ENCODE measurements at places on chromosomes 7 and 10.

DNA sequence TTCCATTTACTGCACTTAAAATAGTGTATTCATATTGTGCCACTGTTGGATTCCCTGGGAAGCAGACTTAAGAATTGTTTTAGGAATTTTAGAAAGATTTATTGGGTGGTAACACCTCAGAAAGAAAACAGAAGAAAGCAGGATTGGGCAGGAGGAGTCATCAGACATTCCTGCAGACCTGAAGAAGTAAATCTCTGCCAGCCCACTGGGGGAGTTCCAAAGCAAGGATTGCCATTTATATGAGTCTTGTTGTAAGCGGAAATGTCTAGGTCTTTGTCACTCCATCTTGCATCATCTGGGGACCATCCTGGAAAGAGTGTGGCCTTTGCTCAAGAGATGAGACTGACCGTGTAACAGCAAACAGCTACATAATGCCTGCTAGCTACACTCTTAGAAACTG is 947.6 kb upstream of the POT1 start:
- no peak for DNase-seq

DNA sequence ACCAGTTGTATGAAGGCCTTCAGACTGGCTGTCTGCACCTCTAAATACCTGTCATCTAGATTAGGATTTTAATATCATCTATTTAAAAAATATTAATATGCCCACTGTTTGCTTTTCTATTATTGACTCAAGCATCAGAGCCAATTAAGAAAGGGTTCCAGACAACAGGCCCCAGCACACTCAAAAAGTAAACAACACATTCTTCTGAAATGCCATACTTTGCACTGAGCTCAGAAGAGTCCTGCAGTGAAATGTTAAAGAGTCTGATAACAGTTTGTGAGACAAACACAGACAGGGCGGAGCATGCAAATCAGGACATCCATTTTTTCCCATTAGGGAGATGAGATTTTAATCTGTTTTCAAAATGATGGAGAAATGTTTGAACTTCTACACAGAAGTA is 45.9 kb upstream of the KLF6 start:
- no peak for DNase-seq

DNA sequence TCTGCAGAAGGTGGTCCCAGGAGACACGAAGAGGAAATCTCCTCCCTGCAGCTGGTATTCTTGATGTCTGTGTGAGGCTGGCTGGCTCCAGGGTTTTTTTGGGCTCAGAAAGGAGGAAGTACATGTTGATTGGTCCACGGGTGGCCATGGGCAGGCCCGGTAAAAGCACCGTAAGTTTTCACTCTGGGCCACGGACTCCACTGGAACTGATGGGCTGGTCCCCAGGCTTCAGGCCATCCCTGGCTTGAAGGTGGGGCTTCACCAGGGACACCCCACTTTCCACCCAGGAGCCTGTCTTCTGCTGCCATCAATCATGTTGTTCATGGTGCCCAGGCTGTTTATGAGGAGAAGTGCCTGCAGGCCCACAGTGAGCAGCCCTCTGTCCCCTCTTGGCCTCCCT is 736.8 kb downstream of the PCDH15 start:
- DNase-seq, result no peak

DNA sequence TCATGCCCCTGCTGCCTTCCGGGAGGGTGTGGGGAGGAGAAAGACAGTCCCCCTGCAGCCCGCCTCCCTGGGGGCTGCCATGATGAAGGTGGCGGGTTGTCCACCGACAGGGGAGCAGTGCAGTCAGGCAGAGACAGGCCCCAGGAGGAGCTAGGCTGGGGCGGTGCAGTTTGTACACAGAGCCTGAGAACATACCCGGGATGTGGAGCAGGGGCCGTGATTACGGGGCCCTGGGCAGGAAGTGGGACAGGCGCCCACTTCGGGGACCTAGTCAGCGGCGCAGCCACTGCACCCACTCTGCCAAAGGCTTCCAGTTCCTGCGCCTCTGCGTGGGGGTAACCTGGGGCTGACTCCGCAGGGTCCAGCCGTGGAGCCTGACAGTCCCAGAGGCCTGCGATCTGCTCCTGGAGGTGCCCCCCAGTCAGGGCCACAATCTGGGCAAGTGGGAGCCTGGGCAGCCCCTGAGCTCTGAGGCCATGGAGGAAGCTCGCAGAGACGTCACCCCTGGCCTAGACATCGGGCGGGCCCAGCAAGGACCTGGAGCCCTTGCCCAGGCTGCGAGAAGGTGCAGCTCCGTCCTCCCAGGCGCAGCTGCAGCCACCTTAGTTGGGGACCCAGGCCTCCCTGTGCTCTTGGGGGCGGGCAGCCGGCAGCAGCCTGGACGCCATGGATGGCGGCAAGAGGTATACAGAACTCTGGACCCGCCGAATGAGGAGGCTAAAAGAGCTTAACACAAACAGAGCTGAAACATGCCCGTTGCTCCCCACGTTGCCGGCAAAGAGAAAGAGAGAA is 1356.8 kb downstream of the XPNPEP1 start:
- no peak for DNase-seq

GRCh38 chr7:155973451-155973997 is 161.3 kb upstream of the SHH start:
- DNase-seq, result no peak

GRCh38 chr7:152512706-152513105 is 76.9 kb upstream of the KMT2C start:
- peak; percentile 66 for DNase-seq

- DNase-seq, result no peak
Measured at GRCh38 chr7:135966341-135967043, 10.7 kb downstream of the MTPN start.
